ENCODE measurements at places on chromosomes 7 and 10.

GRCh38 chr7:115911465-115911864 lies 119.1 kb downstream of the TFEC start:
- DNase-seq = no peak

DNA sequence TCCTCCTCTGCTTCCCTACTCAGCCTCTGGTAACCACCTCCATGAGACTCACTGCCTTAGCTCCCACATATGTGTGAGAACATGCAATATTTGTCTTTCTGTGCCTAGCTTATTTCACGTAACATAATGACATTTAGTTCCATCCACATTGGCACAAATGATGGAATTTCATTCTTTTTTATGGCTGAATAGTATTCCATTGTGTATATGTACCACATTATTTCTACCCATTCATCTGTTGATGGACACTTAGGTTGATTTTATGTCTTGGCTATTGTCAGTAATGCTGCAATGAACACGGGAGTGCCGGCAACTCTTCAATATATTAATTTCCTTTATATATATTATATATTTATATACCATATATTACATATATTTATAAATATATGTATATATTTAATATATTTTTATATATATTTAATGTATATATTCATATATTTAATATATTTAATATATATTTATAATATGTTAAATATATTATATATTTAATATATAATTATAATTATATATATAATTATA lies 1046.9 kb downstream of the DNAJB9 start:
- DNase-seq = no peak

GRCh38 chr7:79923953-79924352 lies 210.7 kb upstream of the GNAI1 start:
- no peak for DNase-seq

DNA sequence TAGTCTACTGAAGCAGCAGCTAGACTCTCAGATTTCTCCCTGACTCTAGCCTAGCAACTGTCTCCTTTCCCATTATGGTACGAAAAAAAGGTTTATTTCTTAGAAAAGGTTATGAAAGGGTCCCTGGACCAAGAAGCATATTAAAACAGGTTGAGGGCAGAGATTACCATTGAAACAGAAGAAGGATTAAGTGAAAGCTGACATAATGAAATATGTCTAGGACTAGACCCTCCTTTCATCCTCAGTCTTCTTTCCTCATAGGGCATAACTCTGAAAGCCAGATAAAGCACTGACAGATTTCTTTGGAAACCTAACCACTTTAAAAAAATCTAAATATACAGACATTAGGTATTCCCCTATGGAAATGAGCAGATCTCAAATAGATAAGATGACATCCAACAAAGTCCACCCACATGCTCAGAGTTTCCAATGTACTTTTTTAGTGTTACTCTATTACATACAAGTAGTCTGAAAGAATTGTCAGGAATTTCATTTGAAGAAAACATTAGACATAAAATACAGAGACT lies 58.6 kb downstream of the JMJD1C start:
- DNase-seq = no peak

DNA sequence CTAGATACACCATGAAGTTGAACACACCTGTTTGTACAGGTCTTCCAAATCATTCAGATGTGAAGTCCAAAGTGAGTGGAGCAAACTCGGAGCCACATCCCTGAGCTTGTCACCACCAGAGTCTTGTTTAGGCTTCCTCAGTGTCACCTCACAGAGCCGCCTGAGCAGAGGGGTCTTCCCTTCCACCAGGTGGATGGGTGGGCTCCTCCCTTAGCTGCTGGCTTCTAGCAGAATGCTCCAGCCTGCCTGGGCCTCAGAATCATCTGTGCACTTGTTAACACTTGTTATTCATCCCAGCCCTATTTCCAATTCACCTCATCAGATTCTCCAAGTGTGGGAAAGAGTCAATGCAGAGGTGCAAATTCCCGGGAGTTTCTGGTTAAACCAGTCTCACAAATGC lies 32.5 kb downstream of the C10orf71 start:
- no peak for DNase-seq

- DNase-seq = no peak
Observed at GRCh38 chr7:114533131-114533530, 118.5 kb downstream of the FOXP2 start.

- DNase-seq = no peak
Observed at GRCh38 chr10:3760083-3760482, 24.9 kb downstream of the KLF6 start.

GRCh38 chr7:47325337-47325736 lies 256.6 kb downstream of the TNS3 start:
- DNase-seq = no peak

- no peak for DNase-seq
Observed at GRCh38 chr10:53957401-53957800, 843.6 kb downstream of the PCDH15 start.

DNA sequence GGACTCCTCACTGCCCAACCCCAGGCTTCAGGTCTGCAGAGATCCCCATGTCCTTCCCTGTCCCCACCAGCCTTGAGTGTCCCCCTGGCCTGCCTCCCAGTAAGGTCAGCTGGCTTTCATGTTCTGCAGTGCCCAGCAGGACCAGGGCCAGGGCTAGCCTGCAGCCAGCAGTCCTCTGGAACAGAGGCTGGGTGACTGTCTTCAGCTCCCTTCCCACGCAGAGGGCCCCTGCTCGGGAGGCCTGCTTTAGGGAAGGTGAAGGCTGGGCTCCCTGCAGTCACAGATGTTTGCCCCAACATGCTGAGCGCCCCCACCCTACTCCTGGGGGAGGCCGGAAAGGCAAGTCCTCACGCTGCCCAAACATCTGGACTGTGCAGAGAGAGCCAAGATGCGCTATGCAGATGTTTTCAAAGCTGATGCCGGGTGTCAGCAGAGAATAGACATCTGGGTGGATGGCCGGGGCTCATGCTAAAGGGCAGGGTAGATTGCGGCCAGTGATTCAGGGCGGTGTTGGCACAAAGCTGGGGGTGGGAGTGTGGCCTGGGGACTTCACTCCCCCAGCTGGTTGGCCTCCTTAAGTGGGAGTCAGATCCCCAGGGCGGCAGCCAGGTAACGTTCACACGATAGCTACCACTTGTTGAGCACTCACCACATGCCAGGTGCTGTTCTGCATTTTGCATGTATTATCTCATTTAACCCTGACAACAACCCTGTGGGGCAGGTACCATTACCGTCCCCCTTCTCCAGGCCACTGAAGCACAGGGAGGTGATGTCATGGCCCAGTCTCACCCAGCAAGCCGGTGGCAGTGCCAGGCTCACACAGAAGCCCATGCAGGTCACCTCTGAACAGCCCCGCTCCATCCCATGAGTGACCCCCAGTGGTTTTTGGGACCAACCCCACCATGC lies 71.2 kb upstream of the COL13A1 start:
- no peak for DNase-seq

GRCh38 chr10:84634636-84635035 lies 306.2 kb downstream of the CCSER2 start:
- DNase-seq = no peak

DNA sequence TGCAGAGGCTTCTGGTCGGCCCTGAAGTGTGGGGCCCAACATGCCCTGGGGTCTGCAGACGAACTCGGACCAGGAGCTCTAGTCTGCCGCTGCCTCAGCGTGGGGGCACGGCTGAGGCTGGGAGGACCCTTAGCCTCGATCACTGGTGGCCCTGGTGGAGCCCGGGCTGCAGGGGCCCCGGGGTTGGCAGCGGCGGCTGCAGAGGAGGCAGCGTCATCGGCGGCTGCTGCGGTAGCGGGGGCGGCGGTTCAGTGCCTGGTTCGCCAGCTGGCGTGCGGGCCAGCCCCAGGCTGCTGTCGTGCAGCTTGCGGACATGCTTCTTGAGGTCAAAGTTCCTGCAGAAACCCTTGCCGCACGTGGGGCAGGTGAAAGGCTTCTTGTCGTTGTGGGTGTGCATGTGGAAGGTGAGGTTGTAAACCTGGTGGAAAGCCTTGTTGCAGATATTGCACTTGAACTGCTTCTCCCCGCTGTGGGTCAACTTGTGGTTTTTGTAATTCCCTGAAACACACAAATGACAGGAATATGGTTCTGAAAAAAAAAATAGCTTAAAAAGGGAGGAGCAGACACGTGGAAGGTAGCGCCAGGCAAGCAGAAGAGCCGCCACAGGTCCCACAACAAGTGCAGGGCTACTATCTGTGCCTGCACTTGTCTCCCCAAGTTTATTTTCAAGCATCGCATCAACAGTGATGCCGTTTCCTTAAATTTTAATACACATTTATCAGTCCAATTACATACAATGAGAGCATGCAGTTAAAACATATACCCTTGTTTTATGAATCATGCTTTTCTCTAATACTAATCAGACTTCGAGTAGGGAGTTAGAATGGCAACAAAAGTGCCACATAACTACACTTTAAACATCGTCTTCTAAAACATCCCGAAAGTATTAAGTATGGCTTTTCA lies 2.4 kb downstream of the FEZF1 start:
- no peak for DNase-seq

GRCh38 chr7:152313831-152314604 lies 121.8 kb downstream of the KMT2C start:
- no peak for DNase-seq

DNA sequence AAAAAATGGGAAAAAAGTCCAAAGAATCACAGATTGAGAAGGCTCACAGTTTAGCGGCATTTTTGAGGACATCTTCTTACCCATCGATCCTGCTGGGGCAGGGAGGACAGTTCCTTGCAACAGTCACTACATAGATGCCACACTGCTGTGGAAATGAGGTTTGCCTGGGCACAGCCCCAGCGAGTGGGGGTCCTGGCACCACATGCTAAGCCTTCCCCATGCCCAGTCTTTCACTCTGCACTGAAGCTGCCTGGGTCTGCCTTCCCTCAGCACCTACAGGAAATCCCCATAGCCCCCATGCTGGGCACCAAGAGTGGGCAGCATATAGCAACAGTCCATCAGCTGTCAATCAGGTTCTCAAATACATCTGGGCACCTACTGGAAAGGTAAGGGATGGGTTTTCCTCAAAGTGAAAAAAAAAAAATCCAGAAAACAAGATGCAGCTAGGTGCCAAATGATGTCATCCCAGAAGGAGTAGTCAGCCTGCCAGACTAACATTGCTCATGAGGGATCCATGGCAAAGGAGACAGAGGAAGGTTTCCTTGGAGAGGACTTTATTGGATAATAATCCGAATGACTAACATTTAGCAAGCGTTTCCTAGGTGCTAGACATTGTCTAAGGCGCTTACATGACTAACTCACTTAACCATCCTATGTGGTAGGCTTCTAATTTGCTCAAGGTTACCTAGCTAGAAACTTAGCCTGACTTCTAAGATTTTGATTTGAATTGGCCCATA lies 125.7 kb upstream of the CXCL12 start:
- DNase-seq = no peak

- no peak for DNase-seq
Observed at GRCh38 chr10:88389456-88389855, 193.7 kb downstream of the RNLS start.

- no peak for DNase-seq
Observed at GRCh38 chr10:101967713-101968112, 88.3 kb downstream of the ARMH3 start.

DNA sequence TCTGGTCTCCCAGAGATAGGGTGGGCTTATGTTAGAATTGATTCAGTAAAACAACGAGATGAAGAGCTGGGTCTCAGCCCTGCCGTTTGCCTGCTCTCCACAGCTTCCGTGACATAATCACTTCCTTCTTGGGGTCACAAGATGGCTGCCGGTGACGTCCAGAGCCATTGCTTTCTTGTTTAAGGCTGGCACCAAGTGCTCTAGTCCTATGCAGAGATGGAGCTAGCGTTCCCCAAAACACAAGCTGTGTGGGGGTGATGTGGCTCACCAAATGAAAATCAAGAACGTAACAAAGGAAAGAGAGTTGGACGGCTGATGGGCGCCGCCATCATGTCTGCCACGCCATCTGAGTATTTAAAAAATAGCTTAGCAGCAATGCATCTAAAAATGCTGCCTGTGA lies 296.1 kb downstream of the CAMK1D start:
- DNase-seq = no peak

Measured in activated T-cell treated with anti-CD3 and anti-CD28 coated beads for 4 hours (primary cell).